NB4 (cell line): ENCODE measurements at places on chromosomes 3 and 15.

GRCh38 chr15:77531191-77532000 is 101.3 kb downstream of the LINGO1 start:
- no peak for DNase-seq

DNA sequence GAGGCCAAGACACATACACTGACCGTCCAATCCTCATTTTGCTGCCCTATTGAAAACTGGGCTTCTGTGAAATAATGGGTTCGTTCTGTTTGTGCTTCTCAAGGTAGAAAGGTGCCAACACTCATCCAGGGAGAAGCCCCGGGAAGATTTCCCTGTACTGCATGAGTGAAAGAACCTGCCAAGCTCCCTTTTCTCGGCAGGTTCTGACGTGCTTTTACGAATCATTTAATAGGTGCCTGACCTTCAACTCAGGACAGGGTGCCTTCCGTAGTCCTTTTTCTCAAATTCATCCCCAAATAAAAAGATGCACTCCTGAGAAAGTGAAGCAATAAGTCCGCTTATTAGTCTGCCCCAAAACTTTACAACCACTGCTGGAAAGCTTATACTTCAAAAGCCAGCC is 64.2 kb downstream of the B3GNT5 start:
- no peak for DNase-seq

DNA sequence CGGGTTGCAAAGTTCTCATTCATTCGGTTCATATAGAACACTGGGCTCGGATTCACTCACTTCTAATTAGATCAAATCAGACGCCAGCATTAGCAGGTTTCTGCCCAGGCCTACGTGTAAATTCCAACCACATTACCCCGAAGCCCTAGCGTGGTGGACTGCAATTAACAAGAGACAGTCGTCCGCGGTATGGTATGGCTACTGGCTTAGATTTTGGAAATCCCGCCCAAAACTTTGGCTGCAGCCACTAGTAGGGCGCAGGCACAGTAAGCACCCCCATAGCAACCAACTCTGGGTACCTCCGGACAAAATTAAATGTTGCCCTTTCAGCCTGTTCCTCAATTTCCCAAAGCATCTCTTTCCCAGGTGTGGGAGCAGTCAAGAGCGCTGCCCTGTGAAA is 771 bp downstream of the RARRES1 start:
- DNase-seq = no peak

DNA sequence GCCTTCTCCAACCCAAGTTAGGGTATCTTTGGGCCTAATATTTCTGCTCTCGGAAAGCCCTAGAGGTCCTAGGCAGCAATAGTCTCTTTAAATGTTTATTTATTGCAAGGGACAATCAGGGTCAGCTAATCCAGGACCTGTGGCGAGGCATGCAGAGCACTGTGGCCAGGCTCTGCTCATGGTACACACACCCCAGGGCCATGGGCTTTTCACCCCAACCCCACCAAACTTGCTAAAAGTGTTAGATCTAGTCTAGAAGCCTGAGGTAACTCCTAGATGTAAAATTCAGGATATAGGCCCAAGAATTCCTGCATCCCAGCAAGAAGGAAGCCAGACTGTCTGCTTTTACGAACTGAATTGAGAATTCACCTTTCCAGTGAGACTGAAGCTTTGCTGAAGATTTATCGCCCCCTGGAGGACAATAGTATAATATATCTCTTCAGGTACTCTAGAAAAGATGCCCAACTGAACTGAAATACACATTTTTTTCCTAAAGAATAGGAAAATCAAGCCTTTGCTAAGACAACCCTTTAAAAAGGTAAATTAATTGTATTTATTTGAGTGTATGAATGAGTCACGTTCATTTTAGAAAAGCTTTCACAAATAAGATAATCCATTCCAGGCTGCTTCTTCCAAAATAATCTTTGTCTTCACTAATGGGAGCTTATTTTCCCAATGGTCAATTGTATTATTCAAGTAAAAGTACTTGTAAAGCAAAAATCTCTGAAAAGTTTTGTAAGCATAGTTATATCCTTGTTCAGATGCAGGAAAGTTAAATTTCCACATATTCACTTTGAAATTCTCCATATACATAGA is 89.8 kb downstream of the LRRC3B start:
- DNase-seq = peak; percentile 50

- DNase-seq = no peak
Measured at GRCh38 chr3:132362329-132362728, 45.1 kb downstream of the ACP3 start.

- DNase-seq = no peak
Measured at GRCh38 chr3:97278506-97278905, 464.1 kb downstream of the EPHA6 start.
